Heart left ventricle (tissue), 16 donors: ENCODE measurements at places on chromosomes 3 and 15. TPM values are rescaled to one million over a fixed set of nuclear protein-coding genes. Genes with fewer than 3 reads are reported as not detected.

GRCh38 chr15:28116521-28117431, 17.7 kb upstream of the OCA2 start:
- no peak for DNase-seq
- peaks cover 94% of the 10 kb centered on the region for H3K36me3 ChIP-seq
- H3K4me1 ChIP-seq = no peaks in the 10 kb centered on the region
- no peaks in the 10 kb centered on the region for H3K27me3 ChIP-seq

- peaks cover 10% of the 10 kb centered on the region for H3K4me1 ChIP-seq
- no peaks in the 10 kb centered on the region for H3K36me3 ChIP-seq
- DNase-seq = peak; percentile 45
- peaks cover 100% of the 10 kb centered on the region for H3K27me3 ChIP-seq
Observed at GRCh38 chr15:89364341-89364740, 29.7 kb upstream of the POLG start.

GRCh38 chr15:36605604-36606263, 26.3 kb downstream of the CDIN1 start:
- H3K4me1 ChIP-seq = peaks cover 20% of the 10 kb centered on the region
- H3K4me3 ChIP-seq = no peak overlapping the region
- no peak for DNase-seq
- H3K36me3 ChIP-seq = no peaks in the 10 kb centered on the region

DNA sequence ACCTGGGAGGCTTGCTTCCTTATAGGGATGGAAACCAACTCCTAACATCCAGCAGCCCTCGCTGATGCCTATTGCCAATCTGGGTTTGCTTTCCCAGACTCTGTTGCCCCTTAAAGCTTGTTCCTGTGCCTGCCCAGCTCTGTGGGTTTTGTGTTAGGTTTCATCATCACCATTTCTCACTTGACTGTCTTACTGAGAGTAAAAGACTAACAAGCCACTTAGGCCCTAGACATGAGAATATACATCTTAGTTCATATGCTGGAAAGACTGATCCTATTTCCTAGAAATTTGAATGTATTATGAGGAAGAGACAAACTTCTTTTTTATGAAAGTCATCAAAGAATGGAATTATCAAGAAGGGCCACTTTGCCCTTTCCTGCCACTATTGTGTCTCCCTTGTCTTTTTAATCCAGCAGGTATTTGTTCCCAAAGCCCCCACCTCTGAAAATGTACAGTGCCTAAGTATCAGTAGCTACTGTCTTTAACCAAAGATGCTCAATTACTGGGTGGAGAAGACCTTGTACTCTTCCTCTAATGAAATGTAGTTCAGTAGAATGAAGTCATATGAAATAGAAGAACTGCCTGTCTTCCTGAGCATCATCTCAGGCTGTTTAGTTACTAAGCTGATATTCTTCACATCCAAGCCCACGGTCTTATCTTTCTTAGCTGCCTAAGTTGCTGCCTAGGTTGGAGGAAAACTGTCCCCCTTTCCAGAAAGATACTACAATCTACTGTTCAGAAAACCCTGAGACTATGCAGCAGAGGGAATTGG, 59.8 kb upstream of the ZPLD1 start:
- no peak overlapping the region for H3K4me3 ChIP-seq
- DNase-seq = no peak
- H3K4me1 ChIP-seq = no peaks in the 10 kb centered on the region
- no peak overlapping the region for H3K27ac ChIP-seq
- H3K36me3 ChIP-seq = no peaks in the 10 kb centered on the region

DNA sequence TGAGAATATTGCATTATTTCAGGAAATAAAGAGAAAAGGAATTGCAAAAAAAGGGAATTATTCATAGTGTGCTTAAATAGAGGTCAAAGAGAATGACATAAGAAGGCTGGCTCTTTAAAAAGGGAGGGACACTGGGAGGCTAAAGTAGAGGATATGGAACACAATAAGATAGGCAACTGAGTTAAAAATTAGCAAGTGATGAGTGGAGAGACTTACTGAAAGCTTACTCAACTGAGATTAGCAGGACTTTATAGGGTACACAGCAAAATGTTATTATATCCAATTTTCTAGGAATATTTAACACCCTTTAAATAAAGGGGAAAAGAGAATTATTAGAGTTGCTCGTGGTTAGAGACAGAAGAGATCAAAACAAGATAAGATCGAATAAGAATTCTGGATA, 375.2 kb downstream of the LSAMP start:
- H3K27ac ChIP-seq = no peak overlapping the region
- H3K36me3 ChIP-seq = no peaks in the 10 kb centered on the region
- no peak for DNase-seq

GRCh38 chr3:128240232-128240631, 87.0 kb downstream of the EEFSEC start:
- H3K27me3 ChIP-seq = no peaks in the 10 kb centered on the region
- no peak overlapping the region for H3K27ac ChIP-seq
- no peaks in the 10 kb centered on the region for H3K36me3 ChIP-seq
- DNase-seq = no peak
- H3K4me1 ChIP-seq = peaks cover 3% of the 10 kb centered on the region

GRCh38 chr15:25879438-25879837, 16.3 kb upstream of the ATP10A start:
- no peaks in the 10 kb centered on the region for H3K36me3 ChIP-seq
- H3K27ac ChIP-seq = no peak overlapping the region
- H3K4me3 ChIP-seq = no peak overlapping the region
- H3K27me3 ChIP-seq = no peaks in the 10 kb centered on the region

GRCh38 chr15:53739651-53740050, 19.8 kb downstream of the WDR72 start:
- DNase-seq = no peak
- H3K27ac ChIP-seq = no peak overlapping the region
- H3K4me1 ChIP-seq = no peaks in the 10 kb centered on the region

- no peaks in the 10 kb centered on the region for H3K36me3 ChIP-seq
- H3K4me1 ChIP-seq = no peaks in the 10 kb centered on the region
- peak; percentile 25 for DNase-seq
- no peak overlapping the region for H3K4me3 ChIP-seq
- H3K27me3 ChIP-seq = no peaks in the 10 kb centered on the region
Observed at GRCh38 chr3:126555795-126556636, 2.7 kb downstream of the C3orf22 start.

- H3K4me1 ChIP-seq = peaks cover 8% of the 10 kb centered on the region
- H3K27me3 ChIP-seq = no peaks in the 10 kb centered on the region
- no peak for DNase-seq
- H3K27ac ChIP-seq = no peak overlapping the region
- H3K36me3 ChIP-seq = no peaks in the 10 kb centered on the region
- H3K4me3 ChIP-seq = no peak overlapping the region
Observed at GRCh38 chr3:106452096-106452495, 583.3 kb upstream of the CBLB start.

- no peaks in the 10 kb centered on the region for H3K4me1 ChIP-seq
- DNase-seq = no peak
- H3K27ac ChIP-seq = no peak overlapping the region
- H3K36me3 ChIP-seq = peaks cover 64% of the 10 kb centered on the region
- no peaks in the 10 kb centered on the region for H3K27me3 ChIP-seq
Observed at GRCh38 chr3:123258811-123259420, 57.2 kb downstream of the SEC22A start.

DNA sequence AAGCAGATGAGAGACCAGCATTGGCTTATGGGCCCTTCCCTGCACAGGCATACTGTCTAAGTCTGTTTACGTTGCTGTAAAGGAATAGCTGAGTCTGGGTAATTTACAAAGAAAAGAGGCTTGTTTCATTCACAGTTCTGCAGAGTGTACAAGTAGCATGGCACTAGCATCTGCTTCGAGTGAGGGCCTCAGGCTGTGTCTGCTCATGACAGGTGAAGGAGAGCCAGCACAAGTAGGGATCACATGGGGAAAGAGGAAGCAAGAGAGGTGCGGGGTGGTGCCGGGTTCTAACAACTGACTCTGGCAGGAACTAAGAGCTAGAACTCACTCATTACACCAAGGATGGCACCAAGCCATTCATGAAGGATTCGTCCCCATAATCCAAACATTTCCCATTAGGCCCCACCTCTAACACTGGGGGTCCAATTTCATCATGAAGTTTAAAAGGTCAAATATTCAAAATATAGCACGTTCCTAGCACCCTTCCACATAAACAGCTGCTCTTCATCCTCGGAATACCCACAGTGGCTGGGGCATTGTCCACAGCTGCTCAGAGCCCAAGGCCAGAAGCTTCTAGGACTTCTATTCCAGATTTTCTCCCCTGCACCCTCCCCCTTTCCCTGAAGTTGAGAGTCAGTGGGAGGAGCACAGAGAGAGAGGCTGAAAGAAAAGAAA, 5.6 kb downstream of the RTP3 start:
- DNase-seq = no peak
- no peak overlapping the region for H3K4me3 ChIP-seq
- H3K27me3 ChIP-seq = no peaks in the 10 kb centered on the region
- H3K27ac ChIP-seq = no peak overlapping the region

GRCh38 chr15:99435113-99435695, 130.6 kb upstream of the MEF2A start:
- peaks cover 55% of the 10 kb centered on the region for H3K4me1 ChIP-seq
- peak; percentile 65 for DNase-seq
- H3K36me3 ChIP-seq = no peaks in the 10 kb centered on the region
- H3K27ac ChIP-seq = peak overlapping the region; percentile 34
- no peaks in the 10 kb centered on the region for H3K27me3 ChIP-seq

DNA sequence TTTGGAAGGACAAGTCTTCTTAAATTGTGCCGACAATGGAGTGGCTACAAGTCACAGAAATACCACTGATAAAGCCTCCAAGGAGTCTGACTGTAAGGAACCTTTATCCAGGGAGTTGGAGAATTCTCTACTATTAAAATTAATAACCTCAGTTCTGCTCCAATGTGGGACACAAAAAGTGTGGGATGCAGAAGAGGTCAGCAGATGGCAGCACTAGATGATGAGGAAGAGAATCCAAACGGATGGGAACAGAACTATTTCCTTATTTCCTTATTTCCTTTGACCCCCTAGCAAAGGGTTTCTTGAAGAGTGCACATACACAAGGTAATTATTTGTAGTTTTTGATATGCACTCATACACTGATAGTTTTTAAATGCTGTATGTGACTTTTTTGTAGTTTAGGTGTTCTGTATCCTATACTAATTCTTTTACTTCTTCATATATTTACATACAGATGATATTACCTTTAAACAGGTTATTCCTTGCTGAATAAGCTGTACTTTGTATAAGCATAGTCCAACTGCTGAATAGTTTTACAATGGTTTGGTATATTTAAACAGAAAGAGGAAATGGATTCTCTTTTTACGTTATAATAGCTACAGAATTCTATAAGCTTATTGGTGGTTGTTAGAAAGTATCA, 25.6 kb upstream of the NLGN1 start:
- H3K4me1 ChIP-seq = no peaks in the 10 kb centered on the region
- DNase-seq = peak; percentile 41
- no peaks in the 10 kb centered on the region for H3K27me3 ChIP-seq
- H3K36me3 ChIP-seq = no peaks in the 10 kb centered on the region

GRCh38 chr15:78050441-78050809, 27.1 kb downstream of the TBC1D2B start:
- peaks cover 18% of the 10 kb centered on the region for H3K36me3 ChIP-seq
- no peak overlapping the region for H3K4me3 ChIP-seq
- no peaks in the 10 kb centered on the region for H3K27me3 ChIP-seq
- H3K27ac ChIP-seq = peak overlapping the region; percentile 34
- no peak for DNase-seq

DNA sequence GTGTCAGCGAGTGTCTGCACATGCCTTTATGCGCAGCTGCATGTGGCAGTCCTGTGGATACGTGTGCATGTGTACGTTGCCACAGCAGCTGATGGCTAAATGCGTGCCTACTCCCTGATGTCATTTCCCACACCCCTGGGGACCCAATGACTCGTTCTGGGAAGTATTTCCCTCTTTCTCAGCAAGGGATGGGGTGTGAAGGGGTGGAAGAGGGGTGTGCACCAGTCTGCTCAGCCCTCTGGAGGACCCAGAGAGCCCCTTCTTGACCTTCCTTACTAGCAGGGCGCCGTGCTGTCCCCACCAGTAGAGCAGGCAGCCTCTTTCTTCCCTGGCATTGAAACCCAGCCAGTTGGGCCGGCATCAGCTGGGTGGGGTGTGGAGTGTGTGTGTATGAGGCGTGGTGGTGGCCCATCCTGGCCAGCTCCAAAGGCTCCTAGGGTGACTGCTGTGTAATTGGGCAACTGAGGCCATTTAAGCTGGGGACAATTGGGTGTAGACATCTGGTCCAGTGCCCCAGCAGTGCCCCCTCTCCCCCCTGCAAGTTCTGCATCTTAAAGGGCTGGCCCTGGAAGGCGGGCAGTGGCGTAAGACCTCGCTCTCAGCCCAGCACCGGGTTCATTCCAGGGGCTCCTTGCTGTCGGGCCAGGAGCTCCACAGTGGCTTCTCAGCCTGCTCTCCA, 19.2 kb downstream of the SNX33 start:
- H3K27ac ChIP-seq = peak overlapping the region; percentile 79
- DNase-seq = peak; percentile 70
- no peaks in the 10 kb centered on the region for H3K27me3 ChIP-seq
- peaks cover 32% of the 10 kb centered on the region for H3K4me1 ChIP-seq
- no peak overlapping the region for H3K4me3 ChIP-seq

- H3K4me3 ChIP-seq = no peak overlapping the region
- H3K27ac ChIP-seq = no peak overlapping the region
- no peaks in the 10 kb centered on the region for H3K27me3 ChIP-seq
- no peaks in the 10 kb centered on the region for H3K36me3 ChIP-seq
- no peak for DNase-seq
Observed at GRCh38 chr15:73959801-73960200, 32.3 kb downstream of the STOML1 start.

- H3K27ac ChIP-seq = no peak overlapping the region
- H3K27me3 ChIP-seq = no peaks in the 10 kb centered on the region
- H3K36me3 ChIP-seq = no peaks in the 10 kb centered on the region
- H3K4me3 ChIP-seq = no peak overlapping the region
- DNase-seq = no peak
Observed at GRCh38 chr15:100103828-100104227, 237.9 kb downstream of the ADAMTS17 start.

RASGRP1 gene
- total RNA-seq = 5.5 TPM

GREM1 gene
- total RNA-seq = not detected

CNTN6 gene
- total RNA-seq = not detected

IQCF5 gene
- not detected for total RNA-seq

SCN11A gene
- 0.08 TPM for total RNA-seq

ARGFX gene
- not detected for total RNA-seq

ELL3 gene
- total RNA-seq = 0.58 TPM

ATP13A5 gene
- not detected for total RNA-seq
